ENCODE measurements at places on chromosomes 3 and 15.
A peak's percentile ranks its signal among the peaks of the same experiment; 100 is the strongest.

DNA sequence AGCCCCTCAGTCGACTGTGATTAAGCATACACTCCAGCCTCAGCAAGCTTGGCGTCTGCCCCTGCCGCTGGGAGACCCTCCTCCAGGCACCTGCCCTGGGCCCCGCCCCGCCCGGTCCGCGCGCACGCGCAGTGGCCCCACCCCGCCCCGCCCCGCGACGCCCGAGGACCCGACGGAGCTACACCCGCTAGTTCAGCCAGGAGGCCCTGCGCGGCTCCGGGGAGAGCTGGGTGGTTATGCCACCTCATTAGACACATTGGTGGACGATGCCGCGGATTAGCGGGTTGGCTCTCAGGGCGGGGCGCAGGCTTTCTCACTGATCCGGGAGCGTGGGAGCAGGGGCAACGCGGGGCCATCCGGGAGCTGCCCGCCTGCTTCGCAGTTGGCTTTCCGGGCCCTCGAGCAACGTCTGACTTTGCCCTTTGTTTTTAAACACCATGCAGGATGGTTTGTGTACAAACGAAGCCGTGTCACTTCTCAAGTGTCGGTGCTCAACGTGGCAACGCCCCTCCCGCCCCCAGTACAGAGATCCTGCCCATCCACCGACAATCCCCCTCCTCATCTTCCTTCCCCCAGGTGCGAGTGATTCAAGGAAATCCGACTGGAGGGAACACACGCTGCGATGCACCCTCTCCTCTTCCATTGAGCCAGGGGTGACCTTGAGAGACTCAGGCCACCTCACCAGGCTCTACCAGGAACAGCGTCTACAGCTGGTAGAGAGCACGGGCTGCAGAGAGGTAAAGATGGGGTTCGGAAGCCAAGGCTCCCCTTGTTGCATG is 109.3 kb downstream of the SHQ1 start:
- peak; percentile 82 for ATAC-seq

- ATAC-seq = no peak
Measured at GRCh38 chr3:52468336-52468735, 12.9 kb downstream of the NISCH start.

- no peak for ATAC-seq
Measured at GRCh38 chr3:126683069-126683468, 21.0 kb upstream of the CHCHD6 start.

DNA sequence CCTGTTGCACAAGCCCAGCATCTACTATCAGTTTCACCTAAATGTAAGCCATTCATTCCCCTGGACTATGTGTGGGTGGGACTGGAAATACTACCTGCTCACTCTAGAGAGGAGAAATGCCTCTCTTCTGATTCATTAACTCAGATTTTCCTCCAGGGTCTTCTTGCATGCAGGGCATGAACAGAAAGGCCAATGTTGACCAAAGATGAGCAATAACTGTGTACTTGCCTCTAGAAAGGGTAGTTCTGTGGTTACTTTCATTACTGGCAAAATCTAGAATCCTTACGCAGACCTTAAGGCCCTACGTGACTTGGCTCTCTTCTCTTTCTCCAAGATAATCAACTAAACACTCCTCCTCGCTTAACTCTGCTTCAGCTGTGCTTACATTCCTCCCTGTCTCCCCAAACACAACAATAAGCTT is 81.4 kb upstream of the PSMD6 start:
- ATAC-seq = peak; percentile 55

GRCh38 chr15:64774629-64775493 is 528 bp downstream of the RBPMS2 start:
- ATAC-seq = peak; percentile 45

DNA sequence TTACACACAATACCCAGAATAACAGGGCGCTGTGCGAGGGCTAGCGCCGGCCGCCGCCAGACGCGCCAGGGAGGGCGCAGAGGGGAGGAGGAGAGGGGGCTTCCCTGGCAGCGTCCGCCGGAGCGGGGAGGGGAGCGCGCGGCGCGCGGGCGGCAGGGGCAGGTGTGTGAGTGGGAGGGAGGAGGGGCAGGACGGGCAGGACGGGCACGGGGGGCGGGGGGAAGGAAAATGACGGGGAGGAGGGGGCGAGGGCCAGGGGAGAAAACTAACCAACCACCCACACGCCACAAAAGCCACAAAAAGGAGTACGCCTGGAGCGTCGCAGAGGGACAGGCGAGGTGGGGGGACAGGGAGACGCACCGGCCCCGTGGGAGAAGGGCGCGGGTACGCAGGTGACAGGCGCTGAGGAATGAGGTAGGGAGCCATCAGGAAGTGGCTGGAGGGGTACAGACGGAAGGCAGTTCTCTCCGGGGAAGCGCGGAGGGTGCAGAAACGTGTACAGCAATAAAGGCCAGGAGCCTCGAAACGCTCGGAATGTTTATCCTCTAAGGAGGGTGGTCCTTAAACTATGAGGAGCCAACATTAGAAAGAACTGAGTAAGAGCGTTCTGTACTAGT is 610 bp upstream of the SATB1 start:
- peak; percentile 54 for ATAC-seq

DNA sequence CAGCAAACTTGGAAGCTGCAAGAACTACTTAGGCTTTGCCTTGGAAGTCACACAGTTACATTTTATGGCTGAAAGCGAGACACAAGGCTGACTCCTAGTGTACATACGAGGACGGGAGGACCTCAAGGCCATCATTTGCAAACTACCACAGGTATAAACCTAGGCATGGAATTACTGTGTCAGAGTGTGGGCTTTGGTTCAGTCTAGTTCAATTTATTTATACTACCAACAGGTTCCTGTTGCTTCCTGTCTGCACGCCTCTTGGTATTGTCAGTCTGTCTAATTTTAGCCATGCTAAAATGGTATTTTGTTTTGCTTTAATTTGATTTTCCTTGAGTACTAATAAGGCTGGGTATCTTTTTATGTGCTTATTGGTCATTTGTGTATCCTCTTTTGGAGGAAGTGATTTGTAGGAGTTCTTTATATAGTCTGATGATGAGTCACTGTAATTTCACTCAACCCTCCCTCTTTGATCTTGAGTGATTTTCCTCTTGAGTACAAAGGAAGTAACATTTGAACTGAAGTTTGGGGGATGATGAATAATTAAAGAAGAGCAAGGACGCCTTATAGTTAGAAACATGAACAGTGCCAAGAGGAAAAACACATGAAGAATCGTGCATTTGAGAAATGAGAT is 8.2 kb downstream of the ANKRD34C start:
- no peak for ATAC-seq

DNA sequence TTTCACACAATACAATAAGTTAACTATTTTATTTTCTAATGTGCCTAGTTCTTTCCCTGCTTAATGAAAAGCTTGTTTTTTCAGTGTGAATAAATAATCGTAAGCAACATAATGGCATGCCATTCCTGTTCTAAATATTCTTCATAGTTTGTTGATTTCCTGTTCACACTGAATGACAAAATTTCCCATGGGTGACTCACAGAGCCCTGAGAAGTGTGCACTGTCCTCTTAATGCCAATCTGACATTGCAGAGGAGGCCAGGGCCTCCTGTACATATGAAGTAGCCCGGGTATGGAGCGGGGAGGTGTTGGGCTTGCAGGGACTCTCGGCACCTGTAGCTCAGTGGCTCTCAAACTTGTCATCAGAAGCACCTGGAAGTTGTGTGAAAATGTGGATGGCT is 24.3 kb downstream of the CCR3 start:
- ATAC-seq = no peak

DNA sequence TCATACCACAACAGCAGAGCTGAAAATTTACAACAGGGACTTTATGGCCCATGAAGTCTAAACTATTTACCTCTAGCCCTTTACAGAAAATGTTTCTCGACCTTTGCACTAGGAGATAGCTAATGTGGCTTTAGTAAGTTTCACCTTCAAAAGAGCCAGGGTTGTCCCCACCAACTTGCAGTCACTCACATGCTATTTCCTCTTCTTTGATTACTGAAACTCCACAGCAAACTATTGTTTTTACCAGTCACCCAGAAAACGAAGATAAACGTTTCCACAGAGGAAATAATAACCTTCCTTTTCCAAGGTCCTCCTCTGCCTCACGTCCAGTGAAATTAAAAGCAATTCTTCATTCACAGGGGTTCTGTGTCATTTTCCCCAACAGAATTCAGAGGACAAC is 48.2 kb downstream of the WWTR1 start:
- no peak for ATAC-seq

Measured in esophagus mucosa (tissue), 1 donor.